ENCODE measurements at places on chromosomes 5 and 9.

DNA sequence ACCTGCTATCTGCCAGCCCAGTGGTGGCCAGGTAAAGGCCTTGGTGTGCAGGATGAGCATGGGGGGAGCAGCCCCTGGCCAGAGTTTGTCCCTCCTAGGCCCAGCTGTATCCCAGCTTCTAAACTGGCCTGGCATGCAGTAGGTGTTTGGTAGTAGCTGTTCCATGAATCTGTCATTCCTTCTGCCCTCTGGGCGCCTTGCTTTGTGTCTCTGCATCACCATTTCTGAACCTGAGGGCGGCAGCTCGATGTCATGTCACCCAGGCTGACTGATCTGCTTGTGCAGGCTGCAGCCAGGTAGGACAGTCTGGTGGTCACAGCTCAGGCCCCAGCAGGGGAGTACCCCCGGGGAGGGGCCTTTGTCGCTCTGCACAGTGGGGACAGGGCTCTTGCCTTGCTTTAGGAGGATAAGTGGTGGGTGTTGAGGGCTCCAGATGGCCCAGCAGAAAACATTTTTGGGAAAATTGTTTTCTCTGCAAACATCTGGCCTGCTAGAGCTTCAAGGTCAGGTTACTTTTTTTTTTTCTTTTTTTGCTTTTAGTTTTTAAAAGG is 4.6 kb upstream of the SUSD3 start:
- H3K27me3 ChIP-seq, result no peaks in the 10 kb centered on the region
- H3K36me3 ChIP-seq, result no peaks in the 10 kb centered on the region
- no peak overlapping the region for H3K4me3 ChIP-seq
- peaks cover 45% of the 10 kb centered on the region for H3K4me1 ChIP-seq

DNA sequence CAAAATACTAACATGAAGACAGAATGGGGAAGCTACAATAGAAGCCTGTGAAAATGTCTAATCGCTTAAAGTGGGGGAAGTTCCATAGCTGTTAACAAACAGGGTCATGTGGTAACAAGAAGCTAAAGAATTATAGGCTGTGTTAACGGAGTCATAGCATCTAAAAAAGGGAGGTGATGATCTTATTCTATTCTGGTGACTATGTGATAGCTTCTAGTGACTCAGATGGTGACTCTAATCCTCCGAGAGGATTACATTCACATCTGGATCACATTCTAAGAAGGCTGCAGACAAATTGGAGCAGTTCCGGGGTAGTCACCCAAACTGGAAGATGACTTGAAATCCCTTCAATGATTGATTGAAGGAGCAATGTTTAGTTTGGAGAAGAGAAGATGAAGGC is 142.1 kb downstream of the LIFR start:
- H3K36me3 ChIP-seq, result no peaks in the 10 kb centered on the region
- H3K4me3 ChIP-seq, result no peak overlapping the region
- peaks cover 1% of the 10 kb centered on the region for H3K27me3 ChIP-seq
- H3K27ac ChIP-seq, result no peak overlapping the region

- H3K27me3 ChIP-seq, result no peaks in the 10 kb centered on the region
- no peaks in the 10 kb centered on the region for H3K36me3 ChIP-seq
- no peak overlapping the region for H3K27ac ChIP-seq
Measured at GRCh38 chr5:1772634-1773033, 27.0 kb downstream of the MRPL36 start.

- H3K27me3 ChIP-seq, result no peaks in the 10 kb centered on the region
- no peaks in the 10 kb centered on the region for H3K36me3 ChIP-seq
- H3K4me3 ChIP-seq, result no peak overlapping the region
- no peaks in the 10 kb centered on the region for H3K4me1 ChIP-seq
- DNase-seq, result no peak
Measured at GRCh38 chr9:93309889-93310425, 126.0 kb downstream of the WNK2 start.

DNA sequence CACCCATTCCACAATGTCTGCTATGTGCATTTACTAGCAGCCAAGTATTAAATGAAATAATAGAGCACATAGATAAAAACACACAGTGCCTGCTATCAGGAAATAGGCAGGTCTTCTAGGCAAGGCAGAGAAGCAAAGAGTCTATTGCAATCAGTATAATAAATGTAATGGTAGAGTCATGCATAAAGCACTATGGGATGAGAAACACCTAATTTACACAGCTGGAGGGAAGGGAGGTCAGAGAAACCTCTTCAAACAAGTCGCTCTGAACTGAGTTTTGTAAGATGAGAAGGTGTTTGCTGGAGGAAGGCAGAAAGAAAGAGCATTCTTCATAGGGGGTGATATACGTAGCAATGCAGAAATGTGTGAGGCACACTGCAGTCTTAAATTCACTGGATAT is 341.0 kb upstream of the DMAC1 start:
- no peaks in the 10 kb centered on the region for H3K27me3 ChIP-seq
- H3K4me3 ChIP-seq, result no peak overlapping the region
- H3K4me1 ChIP-seq, result no peaks in the 10 kb centered on the region
- DNase-seq, result no peak

- H3K27me3 ChIP-seq, result no peaks in the 10 kb centered on the region
- H3K4me3 ChIP-seq, result no peak overlapping the region
- H3K4me1 ChIP-seq, result no peaks in the 10 kb centered on the region
- H3K36me3 ChIP-seq, result no peaks in the 10 kb centered on the region
Measured at GRCh38 chr5:45521067-45521466, 175.1 kb downstream of the HCN1 start.

DNA sequence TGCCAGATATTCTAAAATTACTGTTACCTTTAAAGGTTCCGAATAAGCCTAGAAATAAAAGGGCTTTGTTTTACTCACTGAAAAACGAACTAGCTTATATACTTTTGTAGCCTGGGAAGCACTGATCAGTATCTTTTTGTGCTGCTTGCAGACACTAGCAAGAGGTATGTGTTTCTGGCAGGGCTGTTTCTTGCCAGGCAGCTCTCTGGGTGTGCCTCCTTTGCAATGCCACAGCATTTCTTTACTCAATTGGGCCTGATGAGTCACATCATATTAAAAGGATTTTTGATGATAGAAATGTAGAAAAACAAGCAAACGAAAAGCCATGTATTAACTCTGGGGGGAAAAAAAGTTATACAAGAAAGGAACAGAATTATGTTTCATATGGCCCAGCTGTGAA is 35.6 kb downstream of the CD180 start:
- H3K4me1 ChIP-seq, result peaks cover 14% of the 10 kb centered on the region
- H3K36me3 ChIP-seq, result peaks cover 43% of the 10 kb centered on the region

GRCh38 chr5:61811052-61811451 is 479.0 kb downstream of the ZSWIM6 start:
- no peak overlapping the region for H3K27ac ChIP-seq
- H3K36me3 ChIP-seq, result no peaks in the 10 kb centered on the region
- no peaks in the 10 kb centered on the region for H3K4me1 ChIP-seq
- no peak for DNase-seq
- H3K27me3 ChIP-seq, result no peaks in the 10 kb centered on the region
- no peak overlapping the region for H3K4me3 ChIP-seq

DNA sequence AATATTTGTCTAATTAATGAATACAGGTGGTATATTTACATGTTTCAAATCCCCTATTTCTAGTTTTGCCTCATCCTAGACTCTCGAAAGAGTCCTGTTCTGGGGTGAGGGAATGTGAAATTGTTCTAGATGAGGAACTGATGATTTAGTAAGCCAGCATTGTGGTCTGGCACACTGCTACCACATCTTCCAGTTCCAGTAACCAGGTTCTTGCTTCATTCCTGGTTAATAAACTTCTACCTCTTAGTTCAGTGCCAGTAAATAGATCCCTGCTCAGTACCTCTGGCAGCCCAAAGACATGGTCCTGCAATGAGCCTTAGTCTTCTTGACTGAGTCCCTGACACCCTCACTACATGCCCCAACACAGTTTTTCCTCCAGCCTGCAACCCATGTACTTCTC is 207.7 kb downstream of the SREK1 start:
- no peak overlapping the region for H3K27ac ChIP-seq
- no peaks in the 10 kb centered on the region for H3K4me1 ChIP-seq
- no peaks in the 10 kb centered on the region for H3K36me3 ChIP-seq
- no peak overlapping the region for H3K4me3 ChIP-seq

DNA sequence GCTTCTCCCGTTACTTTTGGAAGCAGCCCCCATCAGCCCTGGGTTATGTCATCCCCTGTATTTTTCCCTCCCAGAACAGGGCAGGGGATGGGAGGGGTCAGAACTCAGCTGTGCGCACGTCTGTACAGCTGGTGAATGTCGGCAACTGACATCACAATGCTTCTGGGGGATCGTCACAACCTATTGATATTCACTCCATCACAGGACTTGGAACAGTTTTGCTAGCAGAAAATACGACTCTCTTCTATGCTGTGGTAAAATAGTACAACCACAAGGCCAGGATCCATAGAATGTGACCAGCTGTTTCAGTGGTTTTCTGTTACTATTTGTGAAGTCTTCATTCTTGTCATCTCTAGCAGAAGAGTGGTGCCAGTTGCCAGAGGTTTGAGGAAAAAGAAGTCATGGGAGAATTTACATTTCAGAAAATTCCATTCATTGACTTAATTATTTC is 77.1 kb upstream of the KLF4 start:
- no peaks in the 10 kb centered on the region for H3K27me3 ChIP-seq
- DNase-seq, result no peak
- H3K4me3 ChIP-seq, result no peak overlapping the region
- H3K4me1 ChIP-seq, result no peaks in the 10 kb centered on the region
- no peak overlapping the region for H3K27ac ChIP-seq

- no peak overlapping the region for H3K4me3 ChIP-seq
- H3K27ac ChIP-seq, result no peak overlapping the region
- H3K4me1 ChIP-seq, result no peaks in the 10 kb centered on the region
- DNase-seq, result no peak
- H3K27me3 ChIP-seq, result no peaks in the 10 kb centered on the region
Measured at GRCh38 chr5:65305913-65306312, 175.8 kb downstream of the ADAMTS6 start.

- DNase-seq, result no peak
- no peaks in the 10 kb centered on the region for H3K27me3 ChIP-seq
- no peak overlapping the region for H3K4me3 ChIP-seq
Measured at GRCh38 chr9:131927091-131927490, 152.6 kb downstream of the MED27 start.

GRCh38 chr9:89854715-89855475 is 250.1 kb downstream of the GADD45G start:
- H3K36me3 ChIP-seq, result no peaks in the 10 kb centered on the region
- no peaks in the 10 kb centered on the region for H3K27me3 ChIP-seq
- no peak overlapping the region for H3K27ac ChIP-seq
- H3K4me3 ChIP-seq, result no peak overlapping the region

DNA sequence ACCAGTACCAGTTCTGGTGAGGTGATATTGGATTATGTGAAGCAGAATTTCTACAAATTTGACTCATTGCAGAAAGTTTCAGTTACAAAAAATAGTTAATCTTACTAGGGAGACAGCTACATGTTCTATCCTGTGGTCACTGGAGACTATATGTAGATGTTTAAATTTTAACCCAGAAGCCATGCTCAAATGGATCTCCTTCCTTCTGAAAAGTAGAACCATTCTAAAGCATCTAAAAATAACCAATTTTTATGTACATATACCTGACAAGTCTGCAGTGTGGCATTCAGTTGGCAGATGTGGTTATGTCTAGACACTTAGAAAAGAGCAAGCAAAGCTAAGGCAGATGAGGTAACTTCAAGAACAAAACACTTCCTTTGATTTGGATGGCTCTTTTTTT is 65.5 kb upstream of the POU4F3 start:
- H3K27ac ChIP-seq, result no peak overlapping the region
- no peaks in the 10 kb centered on the region for H3K4me1 ChIP-seq
- DNase-seq, result no peak
- H3K27me3 ChIP-seq, result no peaks in the 10 kb centered on the region
- H3K36me3 ChIP-seq, result peaks cover 71% of the 10 kb centered on the region

GRCh38 chr9:137705443-137705863 is 86.6 kb downstream of the EHMT1 start:
- no peaks in the 10 kb centered on the region for H3K36me3 ChIP-seq
- no peak overlapping the region for H3K27ac ChIP-seq
- DNase-seq, result no peak
- no peaks in the 10 kb centered on the region for H3K4me1 ChIP-seq
- no peak overlapping the region for H3K4me3 ChIP-seq
- H3K27me3 ChIP-seq, result no peaks in the 10 kb centered on the region

DNA sequence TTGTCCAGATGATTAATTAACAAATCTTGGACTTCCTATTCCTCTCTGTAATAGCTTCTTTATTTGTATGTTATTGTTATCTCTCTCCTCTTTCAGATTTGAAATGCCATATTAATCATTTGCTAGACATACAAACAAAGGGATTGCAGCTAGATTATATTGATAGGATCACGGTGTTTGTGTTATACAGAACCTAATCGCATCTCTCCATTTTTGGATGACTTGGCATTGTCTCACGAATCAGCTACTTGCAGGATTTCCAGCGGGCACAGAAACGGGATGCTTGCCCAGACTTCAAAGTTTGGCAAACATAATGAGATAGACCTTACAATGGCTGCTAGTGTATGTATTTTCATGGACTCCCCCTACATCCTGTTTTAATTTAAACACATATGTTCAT is 368.1 kb downstream of the TLE4 start:
- no peaks in the 10 kb centered on the region for H3K4me1 ChIP-seq
- no peak for DNase-seq
- H3K4me3 ChIP-seq, result no peak overlapping the region
- H3K27me3 ChIP-seq, result no peaks in the 10 kb centered on the region
- no peaks in the 10 kb centered on the region for H3K36me3 ChIP-seq

DNA sequence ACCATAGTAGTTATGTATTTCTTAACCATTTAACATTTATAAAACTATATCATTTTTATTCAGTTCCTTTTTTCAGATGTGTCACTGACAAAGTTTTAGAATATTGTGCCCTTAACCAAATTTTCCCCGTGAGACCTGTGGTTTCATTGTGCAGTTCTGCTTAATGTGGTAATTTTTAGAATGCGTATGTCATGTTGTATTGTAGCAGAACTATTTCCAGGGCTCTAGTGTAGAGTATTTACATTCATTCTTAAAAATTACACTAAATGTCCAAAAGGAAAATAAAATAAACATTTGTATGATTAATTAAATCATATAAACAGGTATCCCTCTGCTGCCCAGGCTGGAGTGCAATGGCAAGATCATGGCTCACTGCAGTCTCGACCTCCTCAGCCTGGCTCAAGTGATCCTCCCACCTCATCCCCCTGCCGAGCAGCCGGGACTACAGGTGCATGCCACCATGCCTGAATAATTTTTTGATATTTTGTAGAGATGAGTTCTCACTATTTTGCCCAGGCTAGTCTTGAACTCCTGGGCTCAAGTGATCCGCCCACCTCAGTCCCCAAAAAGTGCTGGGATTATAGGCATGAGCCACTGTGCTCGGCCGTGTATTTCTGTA is 15.4 kb downstream of the SERINC5 start:
- H3K36me3 ChIP-seq, result no peaks in the 10 kb centered on the region
- peaks cover 6% of the 10 kb centered on the region for H3K4me1 ChIP-seq
- no peak overlapping the region for H3K27ac ChIP-seq
- H3K4me3 ChIP-seq, result no peak overlapping the region

- H3K27ac ChIP-seq, result no peak overlapping the region
- no peaks in the 10 kb centered on the region for H3K36me3 ChIP-seq
- H3K4me3 ChIP-seq, result no peak overlapping the region
Measured at GRCh38 chr5:165393839-165394238, 1888.4 kb downstream of the MAT2B start.
